ENCODE measurements at places on chromosomes 1 and 21. TPM values are rescaled to one million over a fixed set of nuclear protein-coding genes. Genes with fewer than 3 reads are reported as not detected.

Gene TDRD10
- 0.49 TPM for total RNA-seq

Gene PGLYRP4
- not detected for total RNA-seq

Gene GOLT1A
- 0.25 TPM for total RNA-seq

Gene ANKRD65
- 0.49 TPM for total RNA-seq

Gene GRHL3
- total RNA-seq: under 0.01 TPM
